ENCODE measurements at places on chromosomes 6 and 20.

DNA sequence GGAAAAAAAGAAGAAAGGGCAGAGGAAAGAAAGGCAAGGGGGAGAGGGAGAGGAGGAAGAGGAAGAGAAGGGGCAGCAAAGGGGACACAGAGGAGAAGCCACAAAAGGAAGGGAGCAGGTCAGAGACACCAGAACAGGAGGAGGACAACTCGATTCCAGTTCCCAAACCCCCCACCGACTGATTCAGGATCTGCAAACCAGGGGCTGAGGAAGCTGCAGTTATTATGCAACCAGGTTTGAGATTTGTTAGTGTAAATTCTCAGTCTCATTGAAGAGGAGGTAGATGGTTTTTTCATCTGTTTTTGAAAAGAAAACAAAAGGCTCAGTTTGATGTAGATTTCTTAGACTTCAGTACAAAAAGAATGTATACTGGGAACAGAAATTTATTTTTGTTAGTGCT is 202.8 kb downstream of the FOXC1 start:
- no peak for DNase-seq

DNA sequence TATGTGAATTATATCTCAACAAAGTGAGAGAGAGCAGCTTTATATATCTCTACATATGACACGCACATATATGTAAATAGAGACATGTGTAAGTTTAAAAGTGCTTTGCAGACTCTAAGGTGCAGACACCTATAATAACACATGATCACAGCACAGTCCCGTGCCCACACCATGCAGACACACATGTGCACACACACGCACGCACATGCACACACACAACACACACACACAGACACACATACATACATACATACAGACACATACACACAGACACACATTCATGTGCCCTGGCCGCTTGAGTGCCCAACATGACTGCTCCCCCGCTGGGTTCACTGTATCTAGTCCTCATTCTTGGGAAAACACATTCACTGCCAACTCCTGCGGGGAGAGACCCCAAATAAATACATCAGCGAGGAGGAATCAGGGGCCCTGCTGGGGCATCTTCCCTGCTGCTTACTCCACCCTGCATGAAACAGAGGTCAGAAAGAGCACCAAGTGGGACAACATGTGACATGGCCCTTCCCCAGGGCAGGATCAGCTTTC is 121.3 kb downstream of the BMP7 start:
- DNase-seq = no peak

DNA sequence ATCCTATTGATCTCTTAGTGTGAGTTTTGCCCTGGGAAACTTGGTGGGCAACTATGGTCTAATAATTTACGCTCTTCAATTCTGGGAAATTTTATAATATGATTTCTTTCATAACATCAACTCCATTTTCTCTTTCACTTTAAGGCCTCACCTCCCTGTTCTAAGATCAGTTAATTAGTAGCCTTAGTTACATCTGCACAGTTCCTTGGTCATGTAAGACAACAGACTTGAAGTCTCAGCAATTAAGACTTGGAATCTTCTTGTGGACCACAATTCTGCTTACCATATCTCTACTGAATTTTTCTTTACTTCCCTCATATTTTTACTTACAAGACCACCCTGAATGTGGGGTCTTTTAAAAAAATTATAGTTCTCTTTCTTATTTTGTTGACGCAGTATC is 8.7 kb downstream of the ENPP3 start:
- no peak for DNase-seq

DNA sequence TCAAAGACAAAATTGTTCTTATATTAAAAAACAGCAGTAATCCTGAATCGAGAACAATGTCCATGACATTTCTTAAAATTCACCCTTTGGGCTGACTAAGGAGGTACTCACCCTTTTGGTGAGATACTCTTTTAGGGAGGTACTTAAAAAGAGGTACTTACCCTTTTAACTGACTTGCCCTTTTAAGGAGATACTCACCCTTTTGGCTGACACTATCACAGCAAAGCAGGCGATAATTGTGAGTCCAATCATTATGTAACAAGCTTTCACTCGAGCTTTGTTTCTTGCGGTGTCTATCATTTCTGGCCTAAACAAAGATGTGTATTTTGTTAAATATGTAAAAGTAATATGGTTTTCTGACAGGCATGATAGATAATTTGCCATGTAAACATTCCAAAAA is 3.7 kb downstream of the FAM162B start:
- DNase-seq = no peak

DNA sequence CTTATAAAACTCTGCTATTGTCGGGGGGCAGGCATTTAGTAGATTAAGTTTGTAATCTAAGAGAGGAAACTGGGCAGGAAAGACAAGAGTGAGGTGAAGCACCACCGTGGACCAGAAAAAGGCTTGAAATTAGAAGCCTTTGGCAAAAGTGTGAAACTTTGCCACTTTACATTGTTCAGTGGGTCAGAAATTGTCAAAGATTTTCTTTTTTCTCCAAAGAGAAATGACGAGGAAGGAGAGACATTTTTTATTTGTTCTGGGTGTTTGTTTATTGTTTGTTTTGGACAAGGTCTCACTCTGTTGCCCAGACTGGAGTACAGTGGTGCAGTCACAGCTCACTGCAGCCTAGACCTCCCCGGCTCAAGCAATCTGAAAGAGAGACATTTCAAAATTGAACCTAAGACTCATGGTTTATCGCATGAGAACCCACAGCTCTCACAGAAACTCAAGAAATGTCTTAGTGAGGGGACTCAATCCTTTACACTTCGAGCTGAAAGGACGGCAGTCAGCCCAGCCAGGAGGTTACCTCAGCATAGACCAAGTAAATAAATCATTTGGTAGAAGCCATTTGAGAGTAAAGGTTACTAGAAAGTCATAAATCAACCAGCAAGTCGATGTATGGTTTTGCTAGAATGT is 262.8 kb upstream of the TAB2 start:
- DNase-seq = no peak

DNA sequence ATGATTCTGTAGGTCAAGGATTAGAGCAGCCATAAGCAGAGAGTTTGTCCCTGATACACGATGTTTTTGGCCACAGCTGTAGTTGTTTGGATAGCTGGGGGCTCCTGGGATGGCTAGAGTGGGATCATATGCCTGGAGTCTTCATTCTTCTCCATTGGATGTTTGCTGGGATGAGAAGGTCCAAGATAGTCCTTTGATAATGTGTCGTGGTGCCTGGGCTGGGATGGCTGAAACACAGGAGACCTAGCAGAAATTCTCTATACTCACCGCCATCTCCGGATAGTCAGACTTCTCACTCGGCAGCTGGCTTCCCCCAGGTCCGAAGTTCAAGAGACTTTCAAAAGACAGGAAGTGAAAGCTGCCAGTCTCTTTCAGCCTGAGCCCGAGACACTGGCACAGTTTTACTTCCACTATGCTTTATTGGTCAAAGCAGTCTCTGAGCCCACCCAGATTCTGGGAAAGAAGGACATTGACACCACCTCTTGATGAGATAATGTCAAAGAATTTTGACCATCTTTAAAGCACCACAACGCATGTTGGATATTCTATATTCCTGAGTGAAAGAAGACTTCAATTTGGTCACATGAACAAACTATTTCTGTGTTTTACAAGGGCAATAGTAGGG is 16.0 kb downstream of the MARCKS start:
- no peak for DNase-seq

DNA sequence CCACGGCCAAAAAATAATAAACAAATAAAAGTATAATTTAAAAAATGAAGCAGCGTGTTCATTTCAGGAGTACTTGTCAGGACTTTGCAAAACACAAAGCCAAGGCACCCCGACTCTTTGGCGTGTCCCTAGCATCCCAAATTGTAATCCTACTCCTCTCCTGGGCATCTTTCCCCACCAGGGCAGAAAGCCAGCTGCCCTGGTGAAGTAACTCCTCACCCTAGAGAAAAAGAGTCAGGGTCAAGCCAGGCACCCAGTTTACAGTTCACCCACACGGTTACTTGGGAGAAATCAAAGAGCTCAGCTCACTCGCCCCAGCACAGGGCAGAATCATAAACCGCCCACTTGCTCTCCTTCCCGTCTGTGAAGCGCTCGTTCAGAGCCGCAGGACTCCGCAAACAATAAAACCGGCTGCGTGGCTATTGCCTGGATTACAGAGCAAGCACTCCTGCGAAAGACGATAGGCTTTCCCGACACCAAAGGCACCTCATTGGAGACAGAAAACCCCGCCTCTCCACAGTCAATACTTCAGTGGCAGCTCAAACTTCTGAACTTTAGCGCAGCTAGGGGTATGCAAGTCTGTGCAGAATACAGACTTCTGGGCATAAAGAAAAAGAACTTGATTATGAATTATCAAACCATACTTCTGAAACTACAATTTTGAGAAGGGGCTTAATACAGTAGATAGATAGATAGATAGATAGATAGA is 73.0 kb upstream of the NHSL1 start:
- DNase-seq = no peak

GRCh38 chr20:24778585-24779031 is 170.5 kb upstream of the CST7 start:
- no peak for DNase-seq

- DNase-seq = no peak
Observed at GRCh38 chr20:12237772-12238171, 320.1 kb downstream of the BTBD3 start.

DNA sequence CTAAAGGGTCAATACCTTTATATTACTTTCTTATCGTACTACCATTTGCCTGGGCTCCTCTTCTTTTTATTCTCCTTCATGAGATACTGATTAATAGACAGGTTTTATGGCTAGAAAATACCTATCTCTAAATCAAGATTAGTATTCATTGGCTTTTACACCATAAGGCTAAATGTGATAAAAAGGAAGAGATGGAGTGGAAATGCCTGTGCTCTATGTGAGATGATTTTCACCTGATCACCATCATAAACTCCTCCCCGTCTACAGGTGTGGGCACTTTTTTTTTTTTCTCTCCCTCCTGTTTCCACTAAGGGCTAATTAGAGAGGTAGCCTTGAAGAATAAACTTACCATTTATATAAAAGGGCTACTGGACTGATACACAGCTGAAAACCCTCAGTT is at the start of gene GLYATL3:
Gene GLYATL3 (plus strand): TSS at position 301 of the 400 bp plus-strand sequence. CDS start 12,068 bp downstream, outside the sequence.
- DNase-seq = no peak

DNA sequence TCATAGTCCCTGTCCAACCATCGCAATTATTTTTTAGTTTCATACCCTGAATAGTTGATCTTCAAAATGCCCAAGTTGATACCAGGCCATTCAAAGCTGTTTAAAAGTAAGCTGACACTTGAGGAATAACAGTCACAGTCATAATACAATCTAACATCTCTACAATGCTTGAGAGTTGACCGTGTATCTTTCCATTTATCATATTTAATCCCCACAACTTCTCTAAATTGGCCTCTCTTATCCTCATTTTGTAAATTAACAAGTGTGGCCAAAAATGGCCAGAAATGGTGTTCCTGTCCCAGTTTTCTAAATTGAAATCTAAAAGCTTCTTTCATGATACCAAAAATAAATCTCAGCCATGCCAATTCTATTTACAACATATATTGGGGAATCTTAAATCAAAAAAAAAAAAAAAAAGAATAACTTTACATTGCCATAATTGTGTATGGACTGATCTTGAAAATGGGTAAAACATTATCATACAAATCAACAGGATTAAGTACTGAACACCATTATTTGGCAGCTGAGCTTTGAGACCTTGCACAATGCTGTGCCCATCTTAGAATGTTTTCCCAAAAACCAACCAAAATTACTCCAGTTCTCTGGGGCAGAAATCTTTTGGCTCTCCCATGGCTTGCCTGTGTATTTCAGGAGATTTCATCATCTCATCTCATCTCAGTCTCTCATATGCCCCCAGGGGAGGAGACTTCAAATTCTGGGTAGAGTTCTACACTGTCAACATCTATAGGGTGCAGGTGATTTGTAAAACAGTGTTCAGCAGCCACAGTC is 448.7 kb upstream of the JARID2 start:
- no peak for DNase-seq

DNA sequence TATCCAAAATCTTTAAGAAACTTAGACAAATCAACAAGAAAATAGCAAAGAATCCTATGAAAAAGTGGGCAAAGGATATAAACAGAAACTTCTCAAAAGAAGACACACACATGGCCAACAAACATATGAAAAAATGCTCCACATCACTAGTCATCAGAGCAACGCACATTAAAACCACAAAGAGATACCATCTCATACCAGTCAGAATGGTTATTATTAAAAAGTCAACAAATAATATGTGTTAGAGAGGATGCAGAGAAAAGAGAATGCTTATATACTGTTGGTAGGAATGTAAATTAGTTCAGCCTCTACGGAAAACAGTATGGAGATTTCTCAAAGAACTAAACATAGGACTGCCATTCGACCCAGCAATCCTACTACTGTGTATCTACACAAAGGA is 212.0 kb upstream of the DTNBP1 start:
- no peak for DNase-seq

DNA sequence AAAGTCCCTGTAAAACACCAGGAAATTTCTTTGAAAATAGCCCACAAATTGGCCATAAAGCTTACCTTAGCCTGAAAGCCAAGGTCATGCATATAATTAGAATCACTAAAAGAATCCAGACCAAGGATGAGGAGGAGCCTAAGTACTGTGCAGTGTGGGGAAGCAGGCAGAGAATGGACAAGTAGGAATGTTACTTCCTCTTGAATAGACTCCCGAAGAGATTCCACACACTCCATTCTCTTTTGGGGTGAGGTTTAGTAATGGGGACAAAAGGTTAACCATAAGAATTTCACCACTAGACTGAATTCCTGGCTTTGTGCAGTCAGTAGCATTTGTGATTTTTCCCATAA is 27.5 kb upstream of the MARCKS start:
- no peak for DNase-seq

GRCh38 chr6:659716-660581 is 3.0 kb upstream of the HUS1B start:
- no peak for DNase-seq

DNA sequence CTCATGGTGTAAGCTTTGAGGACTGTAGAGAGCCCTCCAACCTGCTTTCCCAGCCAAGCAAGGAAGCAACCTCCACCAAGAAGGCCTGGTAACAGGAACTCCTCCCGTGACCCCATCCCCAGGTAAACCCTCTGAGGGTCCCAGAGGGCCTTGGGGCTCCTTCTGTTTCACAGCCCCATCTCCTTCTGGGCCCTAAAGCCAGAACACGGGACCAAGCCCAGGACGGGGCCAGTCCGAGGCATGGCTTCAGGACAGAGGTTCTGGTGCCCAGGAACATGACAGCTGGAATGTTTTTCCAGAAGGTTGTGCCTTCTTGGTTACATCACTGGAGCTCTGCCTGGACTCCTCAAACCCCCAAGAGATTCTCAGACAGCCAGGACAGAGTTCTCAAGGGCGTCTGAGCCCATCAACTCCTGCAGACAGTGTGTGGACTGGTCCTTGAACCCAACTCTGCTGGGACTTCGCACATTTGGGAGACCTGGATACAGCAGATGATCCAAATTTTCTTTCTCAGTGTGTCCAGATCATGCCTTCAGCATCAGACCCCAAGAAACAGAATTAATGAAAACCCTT is 43.1 kb downstream of the RRBP1 start:
- DNase-seq = no peak
